ENCODE measurements at places on chromosomes 1 and 21.

GRCh38 chr1:13842497-13842896, 142.5 kb downstream of the PRDM2 start:
- DNase-seq, result no peak

DNA sequence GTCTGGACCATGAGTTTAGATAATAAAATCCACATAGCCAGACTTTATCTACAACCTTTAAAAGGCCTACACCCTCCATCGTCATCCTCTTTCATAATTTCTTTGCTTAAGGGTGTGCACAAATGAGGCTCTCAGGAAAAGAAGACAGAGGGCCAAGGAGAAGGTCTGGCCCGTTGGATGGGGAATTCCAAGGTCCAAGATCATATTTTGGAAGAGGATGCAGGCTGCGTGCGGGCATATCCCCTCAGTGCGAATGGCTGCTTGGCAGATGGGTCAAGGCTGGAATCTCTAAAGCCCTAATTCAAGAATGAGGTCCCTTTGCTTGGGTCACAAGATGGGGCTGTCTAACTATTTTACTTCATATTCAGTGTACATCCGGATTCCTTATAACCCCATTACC, 782.2 kb upstream of the NCAM2 start:
- DNase-seq, result no peak

- DNase-seq, result no peak
Measured at GRCh38 chr1:118948351-118948750, 39.8 kb downstream of the TBX15 start.

- no peak for DNase-seq
Measured at GRCh38 chr1:169779150-169779549, 15.6 kb downstream of the METTL18 start.

GRCh38 chr1:6547301-6547700, 7.0 kb downstream of the NOL9 start:
- DNase-seq, result no peak

DNA sequence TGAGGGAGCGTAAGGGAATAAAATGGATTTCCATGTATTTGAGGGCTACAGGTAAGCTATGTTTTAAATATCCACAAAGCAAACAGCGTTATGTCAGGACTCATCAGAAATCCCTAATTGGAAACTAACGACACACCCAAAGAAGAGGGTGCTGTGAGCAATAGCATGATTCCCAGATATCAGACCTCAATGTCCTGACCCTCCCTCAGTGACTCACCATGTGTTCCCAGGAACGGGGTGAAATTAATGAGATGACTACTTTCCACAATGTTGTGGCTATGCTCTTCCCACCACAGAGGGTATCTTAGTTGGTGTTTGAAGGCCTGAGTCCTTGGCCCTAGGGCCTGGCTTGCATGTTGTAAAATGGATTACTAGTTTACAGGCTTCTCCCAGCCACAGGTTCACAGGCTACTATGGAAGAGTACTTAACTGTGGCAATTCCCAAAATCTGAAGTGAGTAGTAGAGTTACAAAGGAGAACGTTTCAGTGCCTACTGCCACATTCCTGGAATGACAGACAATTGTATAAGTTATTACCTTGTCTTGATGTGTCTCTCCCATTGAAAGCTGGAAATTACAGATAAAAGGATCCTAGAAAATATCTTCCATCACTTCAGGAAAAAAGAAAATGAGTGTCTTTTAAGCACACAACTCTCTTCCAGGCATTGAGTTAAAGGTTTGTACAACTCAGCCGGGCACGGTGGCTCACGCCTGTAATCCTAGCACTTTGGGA, 1.7 kb upstream of the KRTAP11-1 start:
- no peak for DNase-seq

GRCh38 chr21:37986751-37987399, 70.6 kb upstream of the KCNJ6 start:
- DNase-seq, result no peak

GRCh38 chr1:161930064-161930463, 93.6 kb downstream of the OLFML2B start:
- DNase-seq, result no peak

DNA sequence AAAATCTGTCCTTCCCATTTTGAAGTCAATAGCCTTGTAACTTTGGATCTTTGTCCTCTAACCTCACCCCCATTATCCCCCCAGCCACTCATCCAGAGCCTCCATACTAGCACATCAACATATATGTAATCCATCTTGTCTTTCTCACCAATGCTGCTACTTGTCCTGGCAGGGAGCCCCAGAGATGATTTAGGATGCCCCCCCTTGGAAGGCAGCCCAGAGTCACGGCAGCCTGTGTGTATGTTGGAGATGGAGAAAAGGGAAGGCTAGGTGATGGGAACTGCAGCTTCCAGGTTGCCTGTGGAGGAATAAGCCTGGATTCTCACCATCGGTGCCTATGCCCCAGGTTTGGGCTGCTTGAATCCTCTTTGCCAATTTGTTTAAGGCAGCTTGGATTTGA, 51.7 kb upstream of the SCMH1 start:
- no peak for DNase-seq

- DNase-seq, result no peak
Measured at GRCh38 chr1:190452272-190452848, 25.3 kb downstream of the BRINP3 start.

- no peak for DNase-seq
Measured at GRCh38 chr1:230808281-230808872, 59.9 kb downstream of the C1orf198 start.

DNA sequence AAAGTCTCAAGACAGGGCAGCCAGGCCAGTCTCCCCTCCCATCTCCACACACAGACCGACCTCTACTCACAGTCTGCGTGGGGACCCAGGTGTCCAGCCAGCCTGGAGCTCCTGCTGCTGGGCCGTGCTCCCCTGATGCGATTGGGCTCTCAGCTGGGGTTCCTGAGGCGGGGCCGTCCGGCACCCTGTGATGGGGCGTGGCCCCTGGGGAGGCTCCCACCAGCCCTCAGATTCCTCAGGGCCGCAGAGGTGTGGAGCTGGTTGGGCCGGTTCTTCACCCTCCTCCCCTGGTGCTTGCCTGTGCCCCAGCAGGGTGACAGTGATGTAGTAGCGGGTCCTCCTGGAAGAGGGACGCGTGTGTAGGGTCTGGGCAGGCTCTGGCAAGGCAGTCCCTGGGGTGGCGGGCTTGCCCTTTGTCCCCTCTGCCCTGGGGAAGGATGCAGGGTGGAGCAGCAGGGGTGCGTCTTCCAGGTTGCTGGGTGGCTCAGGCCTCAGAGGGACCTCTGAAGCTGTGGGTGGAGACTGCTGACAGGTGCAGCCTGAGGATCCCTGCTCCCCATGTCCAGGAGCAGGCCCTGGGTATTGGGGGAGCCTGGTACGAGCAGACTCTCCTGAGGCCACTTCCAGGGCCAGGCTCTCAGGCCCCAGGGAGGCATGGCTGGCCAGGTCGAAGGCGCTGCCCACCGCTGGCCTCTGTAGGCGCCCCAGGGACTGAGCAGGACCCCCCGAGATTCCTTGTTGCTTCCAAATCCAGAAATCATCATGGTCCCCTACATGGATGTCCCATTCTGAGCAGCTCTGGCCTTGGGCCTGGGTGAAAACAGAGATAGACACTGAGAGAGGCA, at the start of gene CRYBG2:
Gene CRYBG2 (minus strand): TSS at position 155 of the 845 bp plus-strand sequence. CDS start 7,473 bp downstream, outside the sequence.
- DNase-seq, result no peak

- DNase-seq, result no peak
Measured at GRCh38 chr1:230818367-230818766, 50.0 kb downstream of the C1orf198 start.

- no peak for DNase-seq
Measured at GRCh38 chr1:43318831-43319230, 18.0 kb downstream of the TIE1 start.

- DNase-seq, result no peak
Measured at GRCh38 chr1:201750120-201750519, 78.8 kb upstream of the IPO9 start.

DNA sequence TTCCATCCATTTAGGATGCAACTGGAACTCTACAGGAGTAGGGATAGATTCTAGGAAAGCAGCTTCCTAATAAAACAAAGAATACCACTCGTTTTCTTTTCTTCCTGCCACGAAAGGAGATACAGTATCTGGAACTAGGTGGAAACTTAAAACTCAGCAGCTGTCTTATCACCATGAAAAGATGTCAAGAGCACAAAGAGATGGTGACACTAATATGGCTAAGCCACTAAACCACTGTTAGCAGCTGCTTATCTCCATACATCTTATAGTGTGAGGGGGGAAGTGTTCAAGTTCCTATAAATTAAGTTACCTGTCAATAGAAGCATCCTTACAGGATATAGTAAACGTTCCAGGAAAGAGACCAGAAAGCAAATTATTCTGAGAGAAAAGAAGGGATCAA, 162.5 kb downstream of the TYW3 start:
- DNase-seq, result no peak

All from stimulated activated CD4-positive, alpha-beta T cell treated with anti-CD3 and anti-CD28 coated beads, Interleukin-4, amount 100 ng/mL, for 24 hours (primary cell).